CD4-positive, alpha-beta T cell treated with Interleukin-6 for 4 hours (primary cell): ENCODE measurements at places on chromosomes 3 and 15.

- DNase-seq, result no peak
These were observed 14.9 kb downstream of the CBLB start for GRCh38 chr3:105853801-105854432.

DNA sequence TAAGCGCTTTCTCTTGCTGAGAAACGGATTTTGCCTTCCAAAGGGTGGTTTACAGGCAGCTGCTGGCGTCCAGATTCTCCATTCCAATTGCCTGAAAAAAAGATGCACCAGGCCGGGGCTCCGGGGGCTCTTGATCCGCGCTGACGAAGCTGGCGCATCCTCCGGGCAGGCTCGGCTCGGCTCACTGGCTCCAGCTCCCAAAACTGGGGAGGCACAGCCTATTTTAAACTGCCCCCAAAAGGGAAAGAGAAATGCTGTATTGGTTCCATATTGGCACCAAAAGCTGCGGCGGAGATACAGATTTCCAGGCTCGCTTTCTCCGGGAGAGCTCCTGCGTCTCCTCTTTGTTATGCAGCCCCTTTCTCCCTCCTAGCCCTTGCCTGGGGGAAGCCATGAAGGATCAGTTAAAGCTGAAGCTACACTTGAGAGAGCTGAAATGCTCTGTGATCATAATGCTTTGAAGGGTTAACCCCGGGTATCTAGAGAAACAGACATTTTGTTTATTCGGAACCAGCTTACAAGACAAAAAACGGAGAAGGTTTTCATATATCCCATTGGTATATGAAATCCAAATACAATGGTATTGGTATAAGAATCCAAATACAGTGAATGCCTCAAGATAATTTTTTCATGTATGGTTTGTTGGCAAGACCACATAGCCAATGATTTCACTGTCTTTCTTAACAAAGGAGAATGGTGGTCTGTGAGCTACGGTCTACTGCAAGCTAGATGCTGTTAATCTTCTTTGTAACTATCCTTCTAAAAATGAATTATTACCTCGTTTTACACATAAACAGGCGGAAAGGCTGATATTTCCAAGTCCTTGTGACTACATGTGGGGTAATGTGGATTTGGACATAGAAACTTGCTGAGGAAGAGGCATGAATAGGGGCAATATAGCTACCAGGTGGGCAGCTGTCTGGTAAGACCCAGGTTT is 693 bp downstream of the CD200 start:
- DNase-seq, result peak; percentile 19

DNA sequence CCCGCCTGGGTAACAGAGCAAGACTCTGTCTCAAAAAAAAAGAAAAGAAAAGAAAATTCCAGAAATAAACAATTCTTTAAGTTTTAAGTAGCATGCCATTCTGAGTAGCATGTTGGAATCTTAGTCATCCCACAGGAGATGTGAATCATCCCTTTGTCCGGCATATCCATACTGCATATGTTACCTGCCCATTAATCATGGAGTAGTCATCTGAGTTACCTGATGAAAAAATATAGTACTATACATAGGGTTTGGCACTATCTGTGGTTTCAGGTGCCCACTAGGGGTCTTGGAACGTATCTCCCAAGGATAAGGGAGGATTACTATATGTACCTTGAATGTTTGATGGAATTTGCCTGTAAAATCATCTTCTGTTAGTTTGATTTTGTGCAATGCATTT is 6.3 kb upstream of the CCR4 start:
- DNase-seq, result no peak

DNA sequence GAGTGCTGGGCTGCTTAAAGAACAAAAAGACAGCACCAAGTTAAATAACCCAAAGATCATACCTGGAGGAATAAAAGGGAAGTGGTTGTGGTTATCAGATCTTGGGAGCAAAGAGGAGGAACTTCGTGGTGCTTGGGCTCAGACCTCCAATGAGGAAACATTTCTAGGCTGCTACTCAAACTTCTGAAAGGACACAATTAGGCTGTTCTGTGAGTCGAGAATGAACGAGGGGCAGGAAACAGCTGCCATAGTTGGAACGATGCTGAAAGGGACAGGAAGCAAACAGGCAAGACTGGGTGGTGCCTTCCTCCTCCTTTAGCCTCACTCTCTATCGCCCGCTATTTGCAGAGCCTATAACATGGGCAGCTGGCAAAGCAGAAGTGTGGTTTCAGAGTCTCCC is 276.3 kb upstream of the ARRDC4 start:
- DNase-seq, result no peak

- DNase-seq, result no peak
These were observed 83.0 kb downstream of the ZNF385D start for GRCh38 chr3:21668012-21668411.

- no peak for DNase-seq
These were observed 118.7 kb downstream of the KCNH8 start for GRCh38 chr3:19267040-19267439.

DNA sequence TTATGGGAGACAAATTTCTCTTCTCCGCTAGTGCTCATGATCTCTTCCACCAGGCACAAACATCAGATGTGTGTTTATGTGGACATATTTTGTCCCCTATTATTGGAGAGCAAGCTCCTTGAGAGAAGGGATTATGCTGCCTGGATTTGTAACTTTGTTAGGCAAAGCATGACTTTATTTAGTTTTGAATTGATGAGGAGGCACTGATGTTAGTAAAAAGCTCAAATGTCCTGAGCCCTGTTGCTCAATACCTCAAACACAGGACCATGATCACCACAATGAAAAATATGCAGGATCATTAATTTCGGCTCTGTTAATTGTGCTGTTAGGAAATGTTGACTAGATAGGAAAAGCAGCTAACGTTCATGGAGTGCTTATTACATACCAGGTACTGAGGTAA is 29.1 kb downstream of the SCG5 start:
- DNase-seq, result no peak

DNA sequence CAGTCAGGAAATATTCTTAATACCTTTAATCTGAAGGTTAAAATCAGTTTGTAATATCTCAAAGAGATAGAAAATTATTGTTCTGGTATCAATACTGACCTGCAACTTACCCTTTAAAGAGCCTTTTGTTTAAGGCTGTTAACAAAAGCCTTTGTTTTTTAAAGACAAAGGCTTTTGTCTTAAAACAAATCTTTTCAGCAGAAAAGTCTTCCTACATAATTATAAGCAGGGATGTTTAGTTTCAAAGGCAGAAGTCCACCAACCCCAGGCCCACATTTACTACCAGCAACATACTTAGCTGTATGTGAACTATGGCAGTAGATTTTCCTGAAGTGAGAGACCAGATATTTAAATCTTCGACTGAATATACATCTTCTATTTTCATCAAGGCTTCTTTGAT is 36.2 kb downstream of the SLC30A4 start:
- DNase-seq, result no peak

DNA sequence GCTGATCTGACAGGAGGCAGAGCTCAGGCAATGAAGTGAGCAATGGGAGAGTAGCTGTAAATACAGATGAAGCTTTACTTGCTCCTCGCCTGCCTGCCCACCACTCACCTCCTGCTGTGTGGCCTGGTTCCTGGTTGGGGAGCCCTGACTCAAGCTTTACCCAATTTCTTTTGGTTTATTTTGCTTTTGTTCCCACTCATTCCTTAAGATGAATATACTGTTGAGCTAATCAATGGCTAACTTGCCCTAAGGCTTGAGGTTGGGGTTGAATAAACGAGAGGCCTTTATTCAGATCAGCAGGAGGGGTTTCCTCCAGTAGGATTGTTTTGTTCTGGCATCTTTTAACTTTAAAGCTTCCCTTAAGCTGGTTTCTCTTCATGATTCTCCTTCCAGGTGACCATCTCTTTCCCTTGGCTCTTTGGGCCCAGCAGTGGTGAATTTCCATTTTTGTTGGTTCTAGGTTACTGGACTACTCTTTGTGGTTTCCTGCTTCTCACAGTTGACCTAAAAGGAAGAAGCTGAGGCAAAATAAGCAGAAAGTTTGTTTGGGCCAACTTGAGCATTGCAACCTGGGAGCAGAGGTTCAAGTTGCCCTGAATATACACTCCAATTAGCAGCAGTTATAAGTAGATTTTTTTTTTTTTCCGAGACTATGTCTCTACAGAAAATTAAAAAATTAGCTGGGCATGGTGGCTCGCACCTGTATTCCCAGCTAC is 44.4 kb downstream of the STARD9 start:
- DNase-seq, result no peak

- no peak for DNase-seq
These were observed 10.2 kb upstream of the TGFBR2 start for GRCh38 chr3:30596152-30596551.

- DNase-seq, result no peak
These were observed 50.9 kb downstream of the TMEM44 start for GRCh38 chr3:194582196-194582905.

- DNase-seq, result no peak
These were observed 24.8 kb downstream of the SLC22A14 start for GRCh38 chr3:38306941-38307340.

- no peak for DNase-seq
These were observed 843.2 kb downstream of the CADM2 start for GRCh38 chr3:85801955-85802354.

DNA sequence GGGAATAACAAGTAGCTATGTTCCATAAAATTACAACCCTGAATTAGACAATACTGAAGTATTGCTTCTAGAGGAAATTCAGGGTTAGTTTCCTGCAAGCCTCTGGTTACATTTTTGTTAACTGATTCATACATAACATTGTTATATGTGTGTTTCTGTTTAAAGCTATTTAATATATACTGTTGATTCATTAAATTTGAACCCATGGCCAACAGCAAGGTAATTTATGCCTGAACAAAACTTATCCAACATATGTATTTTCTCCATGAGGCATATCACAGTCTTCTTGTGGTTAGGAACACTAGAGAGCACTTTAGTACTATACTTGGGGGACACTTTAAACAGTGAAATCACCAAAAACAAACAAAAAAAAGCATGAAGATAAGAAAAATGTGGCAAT is 47.7 kb upstream of the PTX3 start:
- DNase-seq, result no peak

GRCh38 chr3:194837457-194838127 is 151.9 kb downstream of the FAM43A start:
- DNase-seq, result no peak

DNA sequence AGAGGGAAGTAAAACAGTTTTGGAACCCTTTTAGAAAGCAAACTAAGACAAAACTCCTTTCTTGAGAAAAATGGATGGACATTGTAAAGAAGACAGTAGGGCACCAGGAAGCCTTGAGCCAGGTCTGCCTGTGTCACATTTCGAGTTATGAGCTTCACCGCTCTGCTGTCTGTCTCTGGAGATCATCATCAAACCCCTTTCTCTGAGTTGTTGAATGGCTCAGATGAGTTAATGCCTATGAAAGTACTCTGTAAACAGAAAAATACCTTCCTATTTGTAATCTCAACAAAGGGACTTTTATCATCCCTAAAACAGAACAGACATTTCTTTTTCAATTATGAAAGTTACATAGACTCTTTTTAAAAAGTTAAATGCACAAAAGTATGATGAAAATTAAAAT is 145.8 kb downstream of the LPP start:
- DNase-seq, result no peak

DNA sequence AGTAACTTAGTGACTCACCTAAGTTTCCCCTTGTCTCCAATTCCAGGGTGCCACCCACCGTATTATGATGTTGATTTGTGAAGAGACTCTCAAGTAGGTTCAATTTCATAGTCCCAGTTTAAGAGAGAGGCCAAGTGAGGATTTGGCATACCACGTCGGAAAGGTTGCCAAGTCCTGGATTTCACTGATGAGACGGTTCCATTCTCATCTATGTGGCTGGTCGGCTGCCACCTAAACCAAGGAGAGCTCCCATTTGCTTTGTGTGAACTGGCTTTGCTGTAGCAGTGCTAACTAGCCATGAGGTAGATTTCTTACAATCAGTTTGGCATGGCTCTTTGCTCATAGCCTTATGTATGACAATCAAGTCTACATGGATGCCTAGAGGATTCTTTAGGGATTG is 653.6 kb downstream of the NLGN1 start:
- DNase-seq, result no peak

- DNase-seq, result no peak
These were observed 11.2 kb upstream of the GTF2A2 start for GRCh38 chr15:59668556-59668955.

DNA sequence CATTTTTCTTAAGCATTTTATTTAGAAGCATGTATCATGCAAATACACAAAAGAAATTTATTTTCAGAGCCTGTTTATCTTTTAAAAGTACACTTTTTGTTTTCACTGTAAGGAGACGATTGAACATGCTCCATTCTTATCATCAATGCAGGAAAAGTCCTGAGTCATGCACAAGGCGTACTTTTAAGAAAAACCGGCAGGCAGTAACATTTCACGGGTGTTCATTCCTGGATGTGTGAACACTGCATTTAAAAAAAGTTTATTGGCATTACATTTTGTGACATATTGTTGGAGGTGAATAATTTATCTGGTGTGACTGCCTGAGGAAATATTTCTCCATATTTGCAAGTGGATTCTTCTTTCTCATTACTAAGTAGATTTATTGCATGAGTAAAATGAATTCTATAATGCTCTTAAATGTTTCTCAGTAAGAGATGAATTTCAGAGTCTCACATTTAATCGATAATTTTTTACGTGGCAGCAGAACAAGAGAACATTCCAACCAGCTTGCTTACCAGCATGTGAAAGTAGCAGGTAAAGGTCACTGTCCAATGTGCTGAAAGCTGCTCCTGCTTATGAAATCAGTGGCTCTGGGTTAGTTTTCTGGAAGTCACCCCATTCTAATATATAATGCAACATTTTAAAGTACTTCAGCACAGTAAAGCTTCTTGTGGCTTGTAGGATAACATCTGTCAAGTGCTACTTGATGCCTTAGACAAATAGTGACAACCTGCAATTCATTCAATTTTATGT is 87.0 kb downstream of the SV2B start:
- DNase-seq, result no peak
